ENCODE measurements at places on chromosomes 4 and X. TPM values are rescaled to one million over a fixed set of nuclear protein-coding genes. Genes with fewer than 3 reads are reported as not detected.

The PPP4R3C gene
- not detected for total RNA-seq

The MAGEC3 gene
- not detected for total RNA-seq

The SPATA18 gene
- total RNA-seq: 10.1 TPM

The PCDH18 gene
- total RNA-seq: 73.7 TPM

The H2BW2 gene
- total RNA-seq: not detected

The TLR1 gene
- total RNA-seq: 2.6 TPM

The MAOB gene
- 0.13 TPM for total RNA-seq

Measured in aortic smooth muscle cell (primary cell).